Anterior cingulate cortex (tissue), 58 donors: ENCODE measurements at places on chromosomes 12 and 14.

GRCh38 chr14:100297320-100298300 lies 8.6 kb downstream of the SLC25A29 start:
- DNase-seq, result no peak

GRCh38 chr12:26164118-26164517 lies 31.3 kb upstream of the SSPN start:
- no peak for DNase-seq

- DNase-seq, result no peak
Observed at GRCh38 chr12:101566318-101566717, 28.5 kb upstream of the MYBPC1 start.

GRCh38 chr14:91931478-91932088 lies 15.9 kb downstream of the FBLN5 start:
- DNase-seq, result no peak

- DNase-seq, result no peak
Observed at GRCh38 chr14:69663300-69663643, 51.9 kb downstream of the SUSD6 start.

- DNase-seq, result no peak
Observed at GRCh38 chr14:94460631-94461416, 8.2 kb upstream of the SERPINA11 start.

GRCh38 chr12:124555168-124556073 lies 12.0 kb downstream of the NCOR2 start:
- no peak for DNase-seq

GRCh38 chr12:1226951-1227350 lies 235.9 kb downstream of the ERC1 start:
- DNase-seq, result no peak

DNA sequence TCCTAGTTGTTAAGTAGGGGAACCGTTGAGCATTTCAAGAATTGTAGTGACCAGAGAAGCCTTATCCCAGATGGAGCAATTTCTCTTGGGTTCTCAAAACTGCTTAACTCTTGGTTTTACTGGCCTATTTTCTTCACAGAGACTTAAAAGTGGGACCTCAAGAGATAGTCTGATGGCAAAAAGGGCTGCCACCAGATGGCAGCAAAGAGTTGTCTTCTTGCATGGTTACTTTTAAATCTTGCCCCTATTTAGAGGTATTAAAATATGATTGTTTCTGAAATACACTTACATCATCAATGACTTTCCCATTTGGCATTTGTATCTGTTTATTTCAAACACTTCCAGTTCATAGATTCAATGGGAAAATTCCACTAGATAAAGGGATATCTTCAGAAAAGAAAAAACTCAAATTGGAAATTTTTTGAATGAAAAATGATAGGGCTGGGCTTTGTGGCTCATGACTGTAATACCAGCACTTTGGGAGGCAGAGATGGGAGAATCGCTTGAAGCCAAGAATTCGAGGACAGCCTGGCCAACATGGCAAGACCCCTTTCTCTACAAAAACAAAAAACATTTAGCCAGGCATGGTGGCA lies 69.9 kb upstream of the CNTN1 start:
- DNase-seq, result peak; percentile 48

DNA sequence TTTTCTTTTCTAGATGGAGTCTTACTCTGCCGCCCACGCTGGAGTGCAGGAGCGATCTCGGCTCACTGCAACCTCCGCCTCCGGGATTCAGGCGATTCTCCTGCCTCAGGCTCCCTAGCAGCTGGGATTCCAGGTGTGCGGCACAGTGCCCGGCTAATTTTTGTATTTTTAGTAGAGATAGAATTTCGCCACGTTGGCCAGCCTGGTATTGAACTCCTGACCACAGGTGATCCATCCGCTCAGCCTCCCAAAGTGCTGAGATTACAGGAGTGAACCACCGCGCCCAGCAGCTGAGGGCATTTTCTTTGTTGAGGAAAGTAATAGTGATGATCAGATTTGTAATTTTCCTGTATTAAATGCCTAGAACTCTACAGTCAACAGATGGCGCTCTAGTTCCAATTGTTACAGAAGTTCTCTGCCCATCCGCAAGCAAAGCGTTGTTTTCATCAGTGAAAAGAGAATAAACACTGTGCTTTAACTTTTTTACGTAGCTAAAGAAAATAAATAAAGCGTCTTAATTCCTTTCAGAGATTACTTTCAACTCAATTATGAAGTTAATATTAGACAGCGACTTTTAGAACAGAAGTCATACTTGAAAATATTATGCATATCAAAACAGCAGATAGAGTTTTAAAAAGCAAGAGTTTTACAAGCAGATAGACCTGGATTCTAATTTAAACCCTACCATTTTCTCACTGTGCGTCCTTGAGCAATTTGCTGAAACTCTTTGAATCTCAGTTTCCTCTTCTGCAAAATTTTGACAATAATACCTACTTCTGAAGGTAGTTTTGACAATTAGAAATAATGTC lies 335.1 kb downstream of the DUSP6 start:
- DNase-seq, result no peak

- DNase-seq, result no peak
Observed at GRCh38 chr12:48875944-48876515, 10.4 kb upstream of the RND1 start.

GRCh38 chr14:51094282-51094821 lies 553 bp downstream of the TRIM9 start:
- no peak for DNase-seq

- DNase-seq, result no peak
Observed at GRCh38 chr14:74083161-74083560, 1.1 kb downstream of the ALDH6A1 start.

DNA sequence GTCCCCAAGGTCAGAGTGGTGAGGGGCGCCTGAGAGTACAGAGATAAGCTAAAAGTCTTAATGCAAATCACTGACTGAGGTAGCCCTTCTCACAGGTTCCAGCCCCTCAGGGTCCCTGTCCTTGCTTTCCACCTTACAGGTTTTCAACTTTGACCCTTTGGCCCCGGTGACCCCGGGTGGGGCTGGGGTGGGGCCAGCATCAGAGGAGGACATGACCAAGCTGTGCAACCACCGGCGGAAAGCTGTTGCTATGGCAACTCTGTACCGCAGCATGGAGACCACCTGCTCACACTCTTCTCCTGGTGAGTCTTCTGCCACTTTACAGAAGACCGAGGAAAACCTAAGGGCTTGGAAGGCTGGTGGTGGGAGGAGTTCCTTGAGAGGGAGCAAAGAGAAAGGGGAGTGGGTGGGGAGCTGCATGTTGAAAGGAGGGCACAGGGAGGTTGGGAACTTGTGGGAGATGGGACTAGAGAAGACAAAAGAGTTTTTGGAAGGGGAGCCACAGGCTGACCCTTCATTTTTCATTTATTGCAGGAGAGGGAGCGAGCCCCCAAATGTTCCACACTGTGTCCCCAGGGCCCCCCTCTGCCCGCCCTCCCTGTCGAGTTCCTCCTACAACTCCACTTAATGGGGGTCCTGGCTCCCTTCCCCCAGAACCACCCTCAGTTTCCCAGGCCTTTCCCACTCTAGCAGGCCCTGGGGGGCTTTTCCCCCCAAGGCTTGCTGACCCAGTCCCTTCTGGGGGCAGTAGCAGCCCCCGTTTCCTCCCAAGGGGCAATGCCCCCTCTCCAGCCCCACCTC lies 2.4 kb downstream of the MBD6 start:
- DNase-seq, result no peak

GRCh38 chr14:105343194-105343593 lies 28.6 kb downstream of the PACS2 start:
- no peak for DNase-seq

DNA sequence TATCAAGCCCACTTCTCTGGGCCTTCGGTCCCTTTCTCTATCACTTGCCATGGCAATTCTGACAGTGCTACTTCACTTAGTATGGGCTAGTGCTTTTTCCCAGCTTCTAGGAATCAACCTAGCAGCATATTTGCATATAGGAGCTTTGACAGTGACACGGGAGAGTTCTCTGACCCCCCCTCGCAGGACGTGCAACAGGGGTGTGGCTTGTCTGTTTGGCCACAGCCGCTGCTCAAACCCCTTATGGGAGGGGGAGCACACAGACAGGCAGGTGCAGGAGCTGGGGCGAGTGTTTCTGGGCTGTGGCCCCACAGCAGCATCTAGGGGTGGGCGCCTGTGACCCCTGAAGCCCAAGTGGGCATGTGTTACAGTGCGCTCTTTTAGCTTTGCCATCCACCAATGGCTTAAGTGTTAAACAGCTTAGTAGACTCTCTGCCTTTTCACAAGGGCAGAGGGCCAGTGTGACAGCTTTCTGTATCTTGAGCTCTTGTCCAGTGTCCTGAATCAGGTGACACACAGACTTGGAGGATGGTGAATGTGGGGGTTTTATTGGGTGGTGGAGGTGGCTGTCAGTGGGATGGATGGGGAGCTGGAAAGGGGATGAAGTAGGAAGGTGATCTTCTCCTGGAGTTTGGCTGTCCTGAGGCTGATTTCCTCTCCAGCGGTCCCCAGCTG lies 229.3 kb downstream of the PCNX1 start:
- no peak for DNase-seq

DNA sequence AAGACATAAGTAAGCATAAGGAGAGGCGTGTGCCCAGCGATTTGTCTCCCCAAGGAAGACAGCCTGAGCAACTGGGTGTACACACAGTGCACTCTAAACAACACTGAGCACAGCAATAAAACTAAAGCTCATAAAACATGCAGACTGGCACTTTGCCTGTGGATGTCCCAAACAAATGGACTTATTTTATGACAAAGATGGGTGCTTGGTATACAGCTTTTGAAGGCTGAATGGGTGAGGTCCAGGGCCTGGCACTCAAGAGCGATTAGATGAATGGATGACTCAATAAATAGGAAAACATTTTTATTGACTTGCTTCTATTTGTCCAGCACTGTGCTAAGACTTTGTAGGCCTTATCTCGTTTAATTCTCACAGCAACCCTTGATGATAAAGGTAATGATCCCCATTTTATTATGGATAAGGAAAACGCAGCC lies 28.5 kb downstream of the LGMN start:
- DNase-seq, result no peak

GRCh38 chr12:1305063-1305434 lies 289.3 kb downstream of the FBXL14 start:
- no peak for DNase-seq

DNA sequence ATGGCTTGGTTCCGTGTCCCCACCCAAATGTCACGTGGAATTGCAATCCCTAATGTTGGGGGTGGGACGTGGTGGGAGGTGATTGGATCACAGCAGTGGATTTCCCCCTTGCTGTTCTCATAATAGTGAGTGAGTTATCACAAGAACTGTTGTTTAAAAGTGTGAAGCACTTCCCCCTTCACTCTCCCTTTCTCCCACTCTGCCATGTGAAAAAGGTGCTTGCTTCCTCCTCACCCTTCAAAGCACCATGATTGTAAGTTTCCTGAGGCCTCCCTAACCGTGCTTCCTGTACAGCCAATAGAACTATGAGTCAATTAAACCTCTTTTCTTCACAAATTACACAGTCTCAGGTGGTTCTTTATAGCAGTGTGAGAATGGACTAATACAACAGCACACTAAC lies 5.3 kb upstream of the CEP128 start:
- DNase-seq, result no peak

DNA sequence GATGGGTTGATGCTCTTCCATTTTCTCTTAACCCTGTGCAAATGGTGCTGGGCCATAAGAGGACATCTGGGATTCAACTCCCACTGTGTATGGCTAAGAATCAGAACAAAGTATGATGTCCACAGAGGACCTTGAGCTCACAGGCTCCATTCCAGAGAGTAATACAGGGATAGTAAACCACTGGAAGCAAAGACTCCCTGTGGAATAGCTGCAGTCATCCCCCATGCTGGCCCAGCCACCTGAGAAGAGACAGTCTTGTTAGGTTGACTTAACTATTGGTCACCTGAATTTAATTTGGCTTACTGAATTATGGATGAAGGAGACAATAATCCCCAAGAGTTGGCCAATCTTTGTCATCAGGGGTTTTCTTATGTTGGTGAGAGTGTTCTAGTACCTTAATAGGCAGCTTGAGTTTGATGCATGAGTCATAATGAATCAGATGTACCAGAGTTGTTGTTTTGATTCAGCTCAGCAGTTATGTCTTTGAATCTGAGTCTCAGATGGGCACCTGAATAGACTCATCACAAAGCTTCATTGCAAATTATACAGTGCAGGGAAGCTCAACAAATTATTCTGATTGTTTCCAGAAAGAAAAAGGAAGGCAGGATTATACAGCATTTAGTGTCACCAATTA lies 122.7 kb downstream of the SSPN start:
- no peak for DNase-seq

DNA sequence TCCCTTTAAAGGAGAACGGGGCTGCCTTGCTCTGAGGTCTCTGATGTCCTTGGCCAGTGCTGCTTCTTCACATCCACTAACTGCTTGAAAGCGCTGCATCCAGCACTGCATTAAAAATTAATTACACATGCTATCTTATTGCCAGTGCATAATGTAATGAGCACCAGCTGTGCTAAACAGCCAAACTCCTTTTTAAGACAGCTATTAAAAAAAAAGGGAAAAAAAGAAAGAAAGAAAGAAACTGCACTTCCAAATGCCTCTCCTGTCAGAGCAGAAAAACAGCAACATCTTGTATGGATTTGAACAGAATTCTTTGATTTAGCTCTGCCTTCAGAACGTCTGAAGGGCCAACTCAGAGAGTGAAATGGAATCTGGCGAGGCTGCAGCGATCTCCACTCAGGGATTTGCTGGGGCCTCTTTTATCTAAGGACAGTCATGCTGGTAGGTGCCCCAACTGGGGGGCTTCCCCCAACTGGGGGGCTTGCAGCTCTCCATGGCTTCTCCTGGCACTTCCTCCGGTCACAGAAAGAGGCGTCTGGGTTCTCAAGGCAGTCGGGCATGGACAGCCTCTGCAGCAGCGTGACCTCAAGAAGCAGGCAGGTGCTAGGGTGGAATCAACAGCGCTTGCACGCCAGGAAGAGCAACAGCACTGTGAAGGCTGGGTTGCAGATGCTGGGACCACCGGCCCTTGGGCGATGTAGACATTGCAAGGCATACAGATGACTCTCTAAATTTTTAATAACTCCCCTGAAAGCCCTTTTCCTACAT lies 46.4 kb downstream of the BCL11B start:
- DNase-seq, result no peak

GRCh38 chr12:13173012-13173932 lies 23.3 kb upstream of the EMP1 start:
- DNase-seq, result peak; percentile 18

DNA sequence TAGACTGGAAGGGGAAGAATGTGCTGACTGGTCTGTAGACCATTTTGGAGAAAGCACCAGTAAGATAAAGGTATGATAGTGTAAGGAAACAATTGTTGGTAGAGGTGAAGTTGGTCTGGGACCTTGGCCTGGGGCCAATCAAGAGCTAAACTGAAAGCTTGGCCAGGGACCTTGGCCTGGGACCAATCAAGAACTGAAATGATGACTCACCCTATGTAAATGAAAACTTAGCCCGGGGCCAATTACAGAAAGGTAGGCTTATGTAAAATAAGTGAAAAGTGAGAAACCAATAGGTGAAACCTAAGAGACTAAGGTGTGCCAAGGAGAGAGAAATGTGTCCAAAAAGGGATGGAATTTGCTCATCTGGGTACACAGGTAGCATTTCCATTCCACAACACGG lies 776.0 kb downstream of the C12orf50 start:
- DNase-seq, result no peak

- DNase-seq, result no peak
Observed at GRCh38 chr12:13552830-13553229, 356.3 kb downstream of the EMP1 start.
